ENCODE measurements at places on chromosomes 11 and 22.

DNA sequence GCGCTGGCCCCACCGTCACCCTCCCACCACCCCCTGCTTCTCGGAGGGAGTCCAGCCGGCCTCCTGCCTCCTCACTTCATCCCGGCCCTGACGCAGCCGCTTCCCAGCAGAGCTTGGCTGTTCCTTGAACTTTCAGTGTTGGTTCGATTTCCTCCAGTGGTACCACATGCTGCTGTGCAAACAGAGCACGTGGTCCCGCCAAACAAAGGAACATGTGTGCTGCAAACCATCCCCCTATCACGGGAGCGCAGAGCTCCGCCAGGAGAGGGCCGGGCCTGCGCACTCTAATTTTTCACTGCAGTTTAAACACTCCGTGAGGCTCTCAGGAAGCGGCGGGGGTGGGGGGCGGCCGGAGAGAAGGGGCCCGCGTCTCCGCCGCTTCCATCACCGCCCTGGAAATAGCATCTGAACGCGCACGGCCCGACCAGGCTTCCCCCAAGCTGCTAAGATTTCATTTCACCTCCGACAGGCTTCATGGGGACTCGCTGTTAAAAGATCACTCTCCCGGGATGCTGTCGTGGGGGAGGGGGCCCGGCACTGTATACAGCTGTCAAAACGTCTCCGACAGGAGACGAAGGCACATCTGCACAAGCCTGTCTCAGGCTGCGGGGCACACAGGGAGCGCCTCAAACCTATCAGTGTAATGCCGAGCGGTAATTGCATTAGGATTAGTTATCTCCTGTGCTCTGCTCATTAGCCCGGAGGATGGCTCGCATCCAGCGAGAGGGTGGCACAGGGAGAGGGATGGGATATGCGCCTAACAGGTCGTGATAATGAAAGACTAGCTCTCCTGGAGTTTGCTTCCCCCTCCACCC, 269.9 kb upstream of the SORL1-AS1 start:
- DNase-seq: peak; percentile 57

DNA sequence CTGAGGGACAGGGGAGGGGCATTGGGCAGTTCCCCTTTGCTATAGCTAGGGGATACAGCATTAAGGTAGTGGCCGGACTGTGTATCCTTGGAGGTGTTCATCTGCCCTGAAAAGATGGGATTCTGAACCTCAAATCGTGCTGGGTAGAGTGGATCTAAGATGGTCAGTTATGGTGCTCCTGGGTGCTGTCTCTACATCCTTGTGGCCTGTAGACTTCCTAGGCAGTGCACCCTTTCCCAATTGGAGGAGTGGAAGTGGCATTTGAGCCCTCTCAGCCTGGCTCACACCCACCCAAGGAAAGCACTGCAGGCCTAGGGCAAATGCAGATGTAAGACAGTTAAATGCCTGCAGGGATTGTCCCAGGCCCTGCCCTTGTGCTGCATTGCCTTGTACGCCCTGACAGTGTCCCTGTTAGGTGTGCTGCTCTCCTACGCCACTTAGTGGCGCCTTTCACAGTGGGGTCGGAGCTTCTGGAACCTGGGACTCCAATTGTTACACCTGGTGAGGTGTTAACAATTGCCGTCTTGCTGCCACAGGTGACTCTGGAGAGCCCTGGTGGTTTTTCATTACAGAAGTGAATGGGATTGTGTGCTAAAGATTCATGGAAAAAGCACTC, 35.0 kb downstream of the PPFIBP2 start:
- DNase-seq: no peak

DNA sequence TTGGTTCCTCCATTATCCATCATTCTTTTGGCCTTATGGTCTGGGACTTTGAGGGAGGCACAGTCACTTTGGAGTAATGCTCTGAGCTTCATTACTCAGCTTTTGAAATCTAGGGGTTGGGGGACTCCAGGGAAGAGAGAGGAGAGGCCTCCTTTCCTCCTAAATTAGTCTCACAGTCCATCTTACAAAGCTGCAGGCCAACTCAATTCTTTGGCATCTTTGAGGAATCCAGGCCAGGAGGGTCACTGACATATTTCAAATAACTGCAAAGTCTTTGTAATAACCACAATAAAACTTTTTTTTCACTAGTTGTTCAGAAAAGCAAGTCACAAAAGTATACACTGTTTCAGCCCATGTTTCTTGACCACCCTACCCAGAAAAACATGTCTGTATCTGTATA, 73.3 kb upstream of the FAR1 start:
- no peak for DNase-seq

GRCh38 chr11:128868841-128869671, 2.0 kb upstream of the KCNJ1 start:
- DNase-seq: no peak

DNA sequence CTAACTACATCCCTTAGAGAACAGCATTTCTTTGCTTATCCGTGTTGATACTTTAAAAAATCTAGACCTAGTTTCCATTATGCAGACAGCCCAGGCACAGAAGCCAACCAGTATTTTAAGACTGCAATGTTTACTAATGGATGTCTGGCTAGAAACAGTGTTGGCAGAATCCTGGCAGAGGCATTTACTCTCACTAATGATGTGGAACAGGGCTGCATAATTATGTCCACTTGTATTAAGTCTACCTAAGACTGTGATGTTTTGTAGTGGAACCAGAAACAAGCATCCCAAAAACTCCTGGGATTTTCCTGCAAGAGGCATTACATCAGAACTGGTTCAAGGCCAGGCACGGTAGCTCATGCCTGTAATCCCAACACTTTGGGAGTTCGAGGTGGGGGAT, 50.2 kb upstream of the PICALM start:
- DNase-seq: no peak

GRCh38 chr11:14082338-14082737, 119.8 kb downstream of the SPON1 start:
- no peak for DNase-seq

DNA sequence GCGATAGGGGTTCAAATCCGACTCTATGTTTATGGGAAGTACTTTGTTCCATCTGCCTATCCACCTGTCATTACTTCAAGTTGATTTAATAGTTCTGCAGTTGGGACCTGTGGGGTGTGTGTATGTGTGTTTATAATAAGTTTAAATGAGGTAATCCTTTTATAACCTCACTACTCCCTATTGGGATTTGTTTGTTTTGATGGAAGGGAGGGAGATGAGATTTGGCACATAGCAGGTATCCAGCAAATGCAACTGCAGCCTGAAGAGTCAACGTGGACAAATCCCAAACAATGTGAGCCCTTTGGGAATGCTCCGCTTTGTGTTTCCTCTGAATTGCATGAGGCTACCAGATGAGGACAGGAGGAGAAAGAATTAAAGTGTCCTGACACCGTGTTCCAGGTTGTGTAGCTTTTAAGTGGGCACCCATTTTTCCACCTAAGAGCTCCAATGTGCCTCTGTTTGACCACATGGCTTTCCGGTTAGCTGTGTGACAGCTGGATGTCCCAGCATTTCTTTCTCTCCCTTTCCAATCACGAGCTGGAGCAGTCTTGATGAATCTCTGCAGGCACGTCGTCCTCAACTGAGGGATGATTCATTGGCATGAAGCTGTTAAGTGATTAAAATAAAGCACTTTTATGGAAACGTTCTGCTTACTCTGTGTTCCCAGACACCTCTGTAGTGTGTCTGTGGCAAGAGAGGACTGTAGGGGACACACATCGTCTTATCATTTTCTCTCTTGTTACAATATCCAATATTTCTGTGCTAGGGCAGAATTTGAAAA, 610.7 kb downstream of the NTM start:
- no peak for DNase-seq

DNA sequence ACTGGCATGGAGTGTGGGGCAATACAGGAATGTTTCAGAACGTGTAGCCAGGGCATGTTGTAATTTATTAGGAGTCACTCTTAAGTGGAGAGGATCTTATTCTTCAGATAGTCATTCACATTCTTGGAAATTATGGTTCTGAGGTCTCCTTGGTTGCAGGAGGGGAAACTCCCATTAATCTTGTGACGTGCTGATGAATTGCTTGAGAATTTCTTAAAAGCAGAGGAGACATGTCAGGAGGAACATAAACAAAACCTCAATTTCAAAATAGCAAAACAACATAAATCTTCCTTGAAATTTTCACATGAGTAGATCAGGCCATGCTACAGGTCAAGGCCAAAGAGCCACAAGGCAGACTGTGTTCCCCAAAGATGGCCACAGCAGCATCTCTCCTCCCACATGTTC, 50.4 kb downstream of the ADM start:
- DNase-seq: no peak

GRCh38 chr22:19199479-19199878, 20.9 kb upstream of the SLC25A1 start:
- DNase-seq: no peak

DNA sequence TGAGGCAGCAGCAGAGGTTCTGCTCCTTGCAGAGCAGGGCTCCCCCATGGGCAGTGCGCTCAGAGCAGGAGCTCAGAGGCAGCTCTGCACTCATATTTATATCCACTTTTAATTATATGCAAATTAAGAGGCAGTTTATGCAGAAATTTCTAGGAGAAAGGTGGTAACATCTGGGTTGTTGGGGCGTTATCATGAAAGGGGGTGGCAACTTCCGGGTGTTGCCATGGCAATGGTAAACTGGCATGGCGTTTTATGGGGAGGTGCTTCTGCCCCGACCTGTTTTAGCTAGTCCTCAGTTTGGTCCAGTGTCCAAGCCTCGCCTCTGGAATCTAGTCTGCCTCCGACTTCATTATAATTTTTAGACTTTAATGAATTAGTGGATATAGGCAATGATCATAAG, 1191.7 kb downstream of the TBC1D22A start:
- DNase-seq: no peak

DNA sequence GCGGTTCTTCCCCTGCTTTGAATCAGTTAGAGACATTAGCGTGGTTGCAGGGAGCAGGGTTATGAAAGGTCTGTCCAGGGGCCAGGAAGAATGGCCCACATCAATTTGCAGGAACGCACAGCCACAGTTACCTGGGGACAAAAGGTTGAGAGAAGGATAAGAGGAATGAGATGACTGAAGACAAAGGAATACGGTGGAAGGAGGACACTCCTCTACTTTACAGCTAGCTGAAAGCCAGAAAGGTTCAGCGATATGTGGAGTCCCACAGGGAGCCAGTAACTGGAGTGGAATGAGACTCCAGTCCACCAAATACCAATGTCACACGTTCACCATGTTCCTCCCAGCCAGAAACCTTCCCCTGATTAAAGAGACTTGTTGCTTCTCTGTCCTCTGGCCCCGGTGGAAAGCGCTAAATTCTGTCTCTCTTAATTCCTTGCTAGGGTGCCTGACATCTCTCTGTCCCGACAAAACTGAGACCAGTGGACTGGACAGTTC, 10.7 kb downstream of the XNDC1N start:
- no peak for DNase-seq

DNA sequence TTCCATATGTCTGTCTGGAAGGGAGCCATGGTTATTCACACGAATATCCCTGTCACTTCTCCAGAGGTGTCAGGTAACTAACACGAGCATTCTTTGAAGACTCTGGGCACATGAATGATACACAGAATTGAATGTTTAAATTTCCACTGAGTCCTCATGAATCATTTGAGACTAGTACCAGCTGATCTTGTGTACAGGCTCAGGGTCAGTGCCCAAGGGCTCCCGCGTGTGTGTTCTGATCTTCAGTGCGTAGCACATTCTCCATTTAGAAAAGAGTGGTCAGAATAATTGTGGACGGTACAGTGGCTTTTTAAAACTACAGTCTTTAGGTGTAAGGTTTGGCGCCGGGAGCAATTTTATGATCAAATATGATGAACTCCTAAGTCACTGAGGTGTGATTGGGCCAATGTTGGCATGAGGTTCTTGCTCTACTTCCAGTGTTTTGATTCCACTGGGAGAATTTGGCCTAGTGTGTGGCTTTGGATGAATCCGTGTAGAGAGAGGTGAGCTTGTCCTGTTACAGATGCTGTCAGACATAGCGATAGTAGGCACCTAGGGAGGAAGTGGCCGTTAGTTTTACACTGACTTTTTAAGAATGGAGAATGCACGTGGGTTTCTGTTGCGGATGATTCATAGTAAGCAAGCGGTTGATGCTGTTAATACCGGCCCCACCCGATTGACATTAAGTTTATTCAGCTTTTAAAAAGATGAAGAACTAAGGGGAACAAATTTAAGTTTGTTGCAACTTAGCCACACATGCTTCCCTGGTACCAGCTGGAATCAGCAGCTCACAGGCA, 22.2 kb downstream of the NUP50 start:
- no peak for DNase-seq

- peak; percentile 2 for DNase-seq
Observed at GRCh38 chr11:122751292-122752070, 86.8 kb upstream of the CRTAM start.

DNA sequence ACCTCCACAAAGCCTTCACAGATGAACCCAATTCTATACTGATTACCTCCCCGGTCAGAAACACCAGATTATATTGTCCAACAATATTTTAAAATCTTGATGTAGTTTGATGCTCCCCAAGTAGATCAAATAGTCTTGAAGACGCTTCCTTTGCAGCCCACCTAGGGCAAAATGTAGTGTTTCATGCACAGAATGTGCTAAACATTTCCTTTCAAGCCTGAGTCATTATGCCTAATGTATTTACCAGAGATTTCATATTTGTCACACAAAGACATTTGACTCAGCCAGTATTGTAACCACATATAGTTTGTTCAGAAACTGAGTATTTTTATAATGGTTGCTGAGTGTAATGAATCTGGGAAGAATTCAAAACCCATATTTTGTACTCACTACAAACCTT, 1396.8 kb downstream of the LRRC4C start:
- DNase-seq: no peak

DNA sequence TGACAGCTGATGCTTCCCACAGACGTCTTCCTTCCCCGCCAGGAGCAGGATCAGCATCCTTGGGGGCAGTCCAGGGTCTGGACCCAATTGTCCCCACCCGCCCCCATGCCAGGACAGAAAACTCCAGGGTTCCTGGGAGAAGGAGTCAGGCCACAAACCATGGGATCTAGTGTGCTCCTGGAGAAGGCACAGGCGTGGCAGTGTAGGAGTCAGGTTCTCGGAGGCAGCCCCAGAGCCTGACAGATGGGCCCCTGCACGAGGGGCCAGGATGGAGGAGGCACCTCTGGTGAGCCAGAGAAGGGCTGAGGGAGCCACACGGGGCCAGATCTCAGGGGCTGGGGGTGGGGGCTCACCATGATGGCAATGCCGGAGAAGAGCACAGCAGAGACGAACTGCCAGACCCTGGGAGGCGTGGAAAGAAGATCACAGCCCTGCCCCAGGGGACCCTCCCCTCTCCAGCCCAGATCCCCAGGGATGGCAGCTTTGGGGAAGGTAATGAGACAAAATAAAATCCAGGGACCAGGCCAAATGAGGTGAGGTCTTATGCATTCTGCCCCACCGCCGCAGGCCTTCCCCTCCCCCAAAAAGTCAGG, 13.6 kb downstream of the TP53I11 start:
- peak; percentile 34 for DNase-seq

GRCh38 chr11:135004495-135004894, 592.5 kb upstream of the B3GAT1 start:
- DNase-seq: no peak

All from DMS 273 treated with DMSO at 0.1 percent for 48 hours (cell line).